WTC11 (cell line): ENCODE measurements at places on chromosomes 7 and 10.

- no peak for DNase-seq
These were observed 626.2 kb downstream of the SUGCT start for GRCh38 chr7:40760987-40761386.

- DNase-seq, result no peak
These were observed 13.7 kb downstream of the NRAP start for GRCh38 chr10:113650172-113650571.

DNA sequence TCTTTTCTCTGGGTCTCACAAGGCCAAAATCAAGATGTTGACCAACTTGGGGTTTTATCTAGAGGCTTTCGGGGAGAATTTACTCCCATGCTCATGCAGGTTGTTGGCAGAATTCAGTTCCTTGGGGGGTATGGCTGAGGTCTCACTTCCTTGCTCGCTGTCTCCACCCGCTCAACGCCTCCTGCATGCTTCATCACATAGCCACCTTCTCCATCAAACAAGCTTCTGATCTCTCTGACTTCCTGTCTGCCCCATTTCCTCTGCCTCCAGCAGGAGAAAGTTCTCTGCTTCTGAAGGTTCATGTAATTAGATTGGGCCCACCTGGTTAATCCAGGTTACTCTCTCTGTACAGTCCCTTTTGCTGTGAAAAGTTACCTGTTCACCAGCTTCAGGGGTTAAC lies 179.1 kb upstream of the FZD1 start:
- DNase-seq, result no peak

DNA sequence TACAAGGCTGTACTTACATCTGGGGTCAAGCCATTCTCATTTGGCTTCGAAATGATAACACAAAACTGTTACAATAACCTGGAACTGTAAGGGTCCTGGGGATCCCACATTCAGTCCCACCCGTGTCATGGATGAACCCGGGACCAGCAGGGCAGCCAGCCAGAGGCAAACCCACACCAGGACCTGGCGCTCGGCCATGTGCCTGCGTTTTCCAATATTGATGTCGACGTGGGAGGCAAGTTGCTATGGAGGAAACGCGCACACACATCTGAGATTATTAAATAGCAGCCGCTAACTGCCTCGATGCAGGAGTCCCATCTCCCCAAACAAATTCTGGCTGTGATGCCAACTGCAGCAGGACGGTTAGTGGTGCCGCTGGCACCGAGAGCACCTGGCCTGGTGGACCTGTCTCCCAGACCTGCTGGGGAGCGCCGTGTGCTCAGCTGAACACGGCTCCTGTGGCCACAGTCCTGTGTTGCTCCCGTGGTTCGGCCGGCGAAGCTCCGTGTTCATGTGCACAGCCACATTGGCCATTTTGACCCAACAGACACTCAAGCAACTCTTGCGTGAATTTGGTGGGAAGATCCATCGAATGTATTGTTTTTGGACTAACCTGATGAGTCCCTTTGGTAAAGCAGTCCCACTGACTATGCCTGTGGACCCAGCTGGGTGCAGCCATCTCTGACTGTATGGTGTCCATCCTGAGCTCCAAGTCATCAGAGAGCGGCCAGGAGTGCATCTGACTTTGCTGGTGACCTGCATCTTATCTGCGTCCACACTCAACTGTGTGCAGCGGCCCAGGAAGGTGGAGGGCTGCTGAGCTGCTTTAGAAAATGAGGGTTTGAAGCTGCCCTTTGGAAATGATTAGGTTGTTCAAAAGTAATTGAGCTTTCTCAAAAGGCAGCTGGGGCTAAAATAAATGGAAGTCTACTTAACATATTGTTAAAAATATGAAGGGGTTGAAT lies 398.2 kb downstream of the DNAJB6 start:
- no peak for DNase-seq

GRCh38 chr7:77565917-77566316 lies 28.8 kb downstream of the PTPN12 start:
- no peak for DNase-seq

- no peak for DNase-seq
These were observed 4.8 kb upstream of the PILRB start for GRCh38 chr7:100352984-100353684.

DNA sequence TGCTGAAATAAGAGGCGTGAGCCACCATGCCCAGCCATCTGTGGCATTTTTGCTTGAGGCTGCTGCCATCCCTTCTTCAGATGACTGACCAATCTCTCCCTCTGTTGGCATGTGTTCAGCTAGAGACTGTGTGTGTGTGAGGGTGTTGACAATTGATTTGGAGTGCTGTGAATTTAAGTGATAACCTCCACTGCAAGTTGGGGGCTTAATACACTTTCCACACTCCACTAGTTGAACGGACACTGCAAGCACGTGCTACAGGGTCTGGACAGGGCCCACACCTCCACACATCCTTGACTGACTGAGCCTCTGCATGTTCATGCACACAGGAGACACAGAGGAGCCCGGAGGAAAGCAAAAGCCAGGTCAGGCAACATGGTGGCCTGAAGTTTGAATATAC lies 51.3 kb downstream of the BRAF start:
- no peak for DNase-seq
